ENCODE measurements at places on chromosomes 7 and 10. TPM values are rescaled to one million over a fixed set of nuclear protein-coding genes. Genes with fewer than 3 reads are reported as not detected.

The SEMA3A gene
- total RNA-seq: 134 TPM

The SLC29A4 gene
- 24.8 TPM for total RNA-seq

The TAS2R3 gene
- total RNA-seq: 4.2 TPM

The ANXA8 gene
- total RNA-seq: 0.88 TPM

The NFKB2 gene
- total RNA-seq: 16.2 TPM

The TEX36 gene
- not detected for total RNA-seq

The SPDYE3 gene
- not detected for total RNA-seq

The MBL2 gene
- not detected for total RNA-seq

The PLEKHS1 gene
- total RNA-seq: 0.77 TPM

The KLF14 gene
- 0.16 TPM for total RNA-seq

The NOM1 gene
- total RNA-seq: 37.8 TPM

The ASB10 gene
- total RNA-seq: 0.44 TPM

The SMIM30 gene
- 42.5 TPM for total RNA-seq

The LRRC17 gene
- 46.9 TPM for total RNA-seq

The MAGI2 gene
- total RNA-seq: 49.4 TPM

The BEND7 gene
- total RNA-seq: 35.7 TPM

The BTBD16 gene
- 0.16 TPM for total RNA-seq

The AGR3 gene
- total RNA-seq: 3.2 TPM

The HMX2 gene
- not detected for total RNA-seq

The PKD2L1 gene
- 0.16 TPM for total RNA-seq

The PAPOLB gene
- total RNA-seq: 1.5 TPM

The IFIT5 gene
- 22.2 TPM for total RNA-seq

The SPRN gene
- 3.8 TPM for total RNA-seq

All from camera-type eye (tissue), 1 donor.